M059J (cell line): ENCODE measurements at places on chromosomes 12 and 14. TPM values are rescaled to one million over a fixed set of nuclear protein-coding genes. Genes with fewer than 3 reads are reported as not detected.
A peak's percentile ranks its signal among the peaks of the same experiment; 100 is the strongest.

PIWIL1 gene
- total RNA-seq = not detected in 2 replicates

- no peak for DNase-seq
Observed at GRCh38 chr12:85814741-85815140, 21.5 kb downstream of the RASSF9 start.

GRCh38 chr14:96727491-96727890 is 69.7 kb upstream of the VRK1 start:
- no peak for DNase-seq

DNA sequence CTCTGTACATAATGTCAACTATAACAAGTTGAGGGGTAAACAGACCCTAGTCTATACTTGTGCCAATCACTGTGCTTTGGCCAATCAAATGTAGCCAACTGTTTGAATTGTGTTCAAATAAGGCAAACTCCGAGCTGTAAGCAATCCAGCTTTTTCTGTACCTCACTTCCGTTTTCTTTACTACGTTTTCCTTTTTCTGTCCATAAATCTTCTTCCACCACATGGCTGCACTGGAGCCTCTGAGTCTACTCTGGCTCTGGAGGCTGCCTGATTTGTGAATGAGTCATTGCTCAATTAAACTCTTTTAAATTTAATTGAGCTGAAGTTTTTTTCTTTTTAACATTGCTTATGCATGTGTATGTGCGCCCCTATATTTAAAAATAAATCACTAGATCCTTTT is 29.7 kb downstream of the CLEC1A start:
- peak; percentile 92 for DNase-seq

- no peak for DNase-seq
Observed at GRCh38 chr12:114400925-114401324, 5.0 kb downstream of the TBX5 start.
